ENCODE measurements at places on chromosomes 11 and 22.

- no peak for DNase-seq
Observed at GRCh38 chr22:28018461-28018927, 99.4 kb upstream of the PITPNB start.

- no peak for DNase-seq
Observed at GRCh38 chr22:32327066-32327465, 30.6 kb upstream of the RFPL3 start.

GRCh38 chr22:29795663-29796062, 28.5 kb downstream of the UQCR10 start:
- DNase-seq, result no peak

GRCh38 chr22:47678636-47679287, 916.3 kb downstream of the TBC1D22A start:
- no peak for DNase-seq

GRCh38 chr11:94656968-94657367, 89.8 kb downstream of the PIWIL4 start:
- no peak for DNase-seq

GRCh38 chr11:37038911-37039310, 440.9 kb upstream of the RAG2 start:
- no peak for DNase-seq

- no peak for DNase-seq
Observed at GRCh38 chr11:70497536-70498075, 99.3 kb downstream of the CTTN start.

- peak; percentile 72 for DNase-seq
Observed at GRCh38 chr22:38272373-38273134, at the start of gene TMEM184B. Gene TMEM184B (minus strand): TSS chr22:38273010. CDS start chr22:38247961, 25,049 bp downstream.

DNA sequence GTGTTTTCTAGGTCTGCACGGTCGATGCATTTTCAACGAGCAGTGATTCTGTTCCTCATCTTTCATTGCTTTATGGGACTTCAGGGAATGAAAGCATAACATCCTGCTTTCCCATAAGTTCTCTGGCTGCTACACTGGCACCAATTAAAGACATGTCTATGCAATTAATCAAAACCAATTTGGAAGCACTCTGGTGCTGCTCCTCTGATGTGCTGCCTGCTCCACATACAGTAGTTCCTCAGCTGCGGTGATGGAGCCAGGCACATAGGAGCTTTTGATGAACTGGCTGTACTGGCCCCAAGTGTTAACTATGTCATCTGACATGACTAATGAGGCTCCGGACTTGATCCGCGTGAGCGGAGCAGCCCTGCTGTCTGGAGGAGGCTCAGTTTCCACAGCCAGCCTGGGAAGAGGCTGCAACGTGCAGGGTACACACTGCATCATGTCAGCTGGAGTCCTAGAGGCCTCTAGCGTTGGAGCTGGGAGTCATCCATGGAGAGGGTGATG, 29.8 kb downstream of the GVQW3 start:
- DNase-seq, result no peak

- no peak for DNase-seq
Observed at GRCh38 chr11:67652965-67653845, 2.7 kb upstream of the ACY3 start.

- no peak for DNase-seq
Observed at GRCh38 chr11:100151944-100152343, 535.1 kb upstream of the ARHGAP42 start.

GRCh38 chr22:25759825-25760231, 17.8 kb downstream of the MYO18B start:
- no peak for DNase-seq

GRCh38 chr11:67119585-67120391, 725 bp downstream of the KDM2A start:
- no peak for DNase-seq

- no peak for DNase-seq
Observed at GRCh38 chr11:114262681-114263512, 33.3 kb upstream of the NNMT start.

DNA sequence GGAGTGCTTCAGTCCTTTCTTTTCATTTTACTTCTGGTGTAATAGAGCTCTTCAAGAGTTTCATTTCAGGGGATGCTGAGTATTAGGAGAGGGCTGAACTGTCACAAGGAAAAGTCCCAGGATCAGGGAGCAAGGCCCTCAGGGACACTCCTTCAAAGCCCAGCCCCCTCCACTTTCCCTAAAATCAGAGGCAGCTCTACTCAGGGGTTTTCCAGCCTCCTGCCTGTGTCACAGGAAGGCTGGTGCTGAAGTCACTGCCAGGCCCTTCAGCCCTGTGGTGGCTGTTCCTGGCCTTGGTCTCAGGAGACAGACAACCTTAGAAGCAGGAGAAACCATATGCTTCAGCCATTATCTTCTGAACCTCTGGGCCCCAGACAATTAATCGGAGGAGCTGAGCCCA, 36.4 kb upstream of the KIRREL3 start:
- DNase-seq, result no peak

DNA sequence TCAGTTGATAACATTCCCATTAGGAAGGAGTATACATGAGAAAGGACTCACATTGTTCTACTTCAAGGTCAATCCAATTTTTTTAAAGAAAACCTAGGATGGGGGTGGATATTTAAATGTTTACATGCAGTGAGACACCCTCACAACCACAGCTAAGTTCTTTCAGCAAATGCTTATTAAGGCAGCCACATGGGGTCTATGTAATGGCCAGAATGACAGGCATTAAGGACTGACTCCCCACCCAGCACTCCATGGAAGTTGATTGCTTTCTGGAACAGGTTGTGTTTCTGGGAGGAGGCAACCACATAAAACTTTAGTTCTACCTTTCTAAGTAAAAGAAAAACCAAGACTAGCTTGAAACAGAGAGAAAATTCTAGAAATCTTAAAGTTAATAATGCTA, 662.0 kb upstream of the CCDC90B start:
- no peak for DNase-seq

DNA sequence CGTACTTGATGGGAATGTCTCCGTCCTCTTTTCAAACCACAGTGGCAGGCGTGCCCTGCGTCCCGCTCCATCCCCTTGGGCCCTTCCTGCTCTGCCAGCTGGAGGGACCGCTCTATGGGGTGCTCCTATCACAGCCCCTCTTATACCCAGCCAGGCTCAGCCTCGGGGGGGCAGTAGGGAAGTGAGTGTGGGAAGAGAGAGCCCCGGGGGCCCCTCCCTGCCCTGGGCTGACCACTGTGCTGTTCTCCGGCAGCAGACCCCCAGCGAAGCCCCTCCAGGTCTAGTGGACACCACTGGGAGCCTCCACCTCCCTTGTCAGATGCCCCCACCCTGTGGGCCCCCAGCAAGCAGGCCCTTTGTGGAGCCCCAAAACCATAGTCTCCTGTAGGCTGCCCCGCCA, 572.5 kb downstream of the BRD1 start:
- DNase-seq, result no peak

DNA sequence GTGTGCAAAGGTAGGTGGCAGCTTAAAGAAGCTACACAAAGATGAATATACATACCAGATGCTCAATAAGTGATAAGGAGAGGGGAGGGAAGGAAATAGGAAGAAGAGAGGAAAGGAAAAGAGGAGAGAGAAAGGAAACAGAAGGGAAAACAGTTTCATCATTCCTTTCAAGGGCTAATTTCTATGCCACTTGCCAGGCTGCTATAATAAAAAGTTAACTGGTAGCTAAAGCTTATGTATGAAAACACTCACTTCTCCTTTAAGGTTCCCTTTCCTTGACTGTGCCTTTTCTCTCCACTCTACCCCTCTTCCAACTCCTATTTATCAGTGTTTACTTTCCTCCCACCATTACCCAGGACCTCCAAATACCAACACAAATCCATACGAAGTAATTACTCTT, 347.9 kb downstream of the DLG2 start:
- DNase-seq, result no peak

Data from stimulated activated CD8-positive, alpha-beta memory T cell treated with anti-CD3 and anti-CD28 coated beads, Interleukin-7, amount 100 ng/mL, for 48 hours (primary cell).